ENCODE measurements at places on chromosomes 12 and 14. TPM values are rescaled to one million over a fixed set of nuclear protein-coding genes. Genes with fewer than 3 reads are reported as not detected.

The TAS2R9 gene
- total RNA-seq = not detected

The IAPP gene
- not detected for total RNA-seq

The GPR132 gene
- total RNA-seq = 1.0 TPM

The CCDC60 gene
- not detected for total RNA-seq

The SART3 gene
- total RNA-seq = 24.9 TPM

The KRT77 gene
- total RNA-seq = not detected

The SOAT2 gene
- not detected for total RNA-seq

DNA sequence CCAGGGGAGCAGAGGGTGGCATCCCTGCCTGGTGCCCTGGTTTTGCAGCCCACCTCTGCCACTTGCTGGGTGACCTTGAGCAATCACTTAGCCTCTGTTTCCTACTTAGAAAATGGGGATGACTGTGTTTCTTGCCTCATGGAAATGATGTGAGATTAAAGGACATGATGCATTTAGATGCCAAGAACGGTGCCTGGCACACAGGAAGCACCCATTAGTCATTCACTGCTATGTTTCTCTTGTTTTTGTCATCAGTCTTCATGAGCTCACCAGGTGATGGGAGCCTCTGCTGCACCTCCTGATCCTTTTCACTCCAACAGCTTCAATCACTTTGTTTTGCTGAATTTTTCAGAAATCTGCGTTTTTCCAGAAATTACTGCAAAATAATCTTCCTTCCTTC lies 23.6 kb upstream of the ATF1 start:
- no peaks in the 10 kb centered on the region for H3K4me1 ChIP-seq
- DNase-seq = no peak
- H3K27ac ChIP-seq = no peak overlapping the region
- no peaks in the 10 kb centered on the region for H3K27me3 ChIP-seq
- peaks cover 100% of the 10 kb centered on the region for H3K36me3 ChIP-seq

- no peaks in the 10 kb centered on the region for H3K27me3 ChIP-seq
- peaks cover 12% of the 10 kb centered on the region for H3K36me3 ChIP-seq
- peak overlapping the region; percentile 97 for H3K27ac ChIP-seq
- H3K4me1 ChIP-seq = peaks cover 66% of the 10 kb centered on the region
- peak overlapping the region; percentile 87 for H3K4me3 ChIP-seq
- peak; percentile 78 for DNase-seq
Measured at GRCh38 chr12:93571365-93571924, 1.0 kb upstream of the SOCS2 start.

GRCh38 chr14:101716956-101717662 lies 44.4 kb upstream of the PPP2R5C start:
- no peak overlapping the region for H3K27ac ChIP-seq
- H3K4me1 ChIP-seq = peaks cover 24% of the 10 kb centered on the region
- H3K27me3 ChIP-seq = no peaks in the 10 kb centered on the region
- no peak for DNase-seq
- no peak overlapping the region for H3K4me3 ChIP-seq

- H3K4me1 ChIP-seq = peaks cover 34% of the 10 kb centered on the region
- no peak overlapping the region for H3K27ac ChIP-seq
- peak overlapping the region; percentile 77 for H3K4me3 ChIP-seq
- H3K36me3 ChIP-seq = no peaks in the 10 kb centered on the region
- no peak for DNase-seq
Measured at GRCh38 chr12:94147387-94147990, 888 bp upstream of the PLXNC1 start.

DNA sequence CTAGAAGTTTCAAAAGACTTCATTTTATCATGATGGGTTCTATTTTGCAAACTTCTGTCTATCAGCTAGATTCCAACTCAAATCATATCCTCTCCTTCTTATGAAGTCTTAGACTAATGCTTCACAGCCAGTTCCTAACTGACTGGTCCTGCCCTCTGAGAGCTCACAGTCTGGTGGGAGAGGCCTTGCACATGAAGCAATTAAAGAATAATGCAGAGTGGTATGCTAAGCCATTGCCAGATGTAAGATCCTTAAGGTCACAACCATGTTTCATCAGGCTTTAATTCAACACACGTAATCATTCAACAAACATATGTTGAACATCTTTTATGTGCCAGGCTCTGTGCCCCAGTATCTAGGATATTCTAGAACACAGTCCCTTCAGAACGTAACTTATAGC lies 125.8 kb upstream of the TMPO start:
- H3K27ac ChIP-seq = no peak overlapping the region
- peaks cover 6% of the 10 kb centered on the region for H3K27me3 ChIP-seq
- no peaks in the 10 kb centered on the region for H3K36me3 ChIP-seq
- H3K4me3 ChIP-seq = no peak overlapping the region

- no peaks in the 10 kb centered on the region for H3K36me3 ChIP-seq
- peaks cover 63% of the 10 kb centered on the region for H3K27me3 ChIP-seq
- no peak overlapping the region for H3K27ac ChIP-seq
- DNase-seq = no peak
- H3K4me1 ChIP-seq = no peaks in the 10 kb centered on the region
Measured at GRCh38 chr14:95040708-95041476, 116.4 kb downstream of the DICER1 start.

DNA sequence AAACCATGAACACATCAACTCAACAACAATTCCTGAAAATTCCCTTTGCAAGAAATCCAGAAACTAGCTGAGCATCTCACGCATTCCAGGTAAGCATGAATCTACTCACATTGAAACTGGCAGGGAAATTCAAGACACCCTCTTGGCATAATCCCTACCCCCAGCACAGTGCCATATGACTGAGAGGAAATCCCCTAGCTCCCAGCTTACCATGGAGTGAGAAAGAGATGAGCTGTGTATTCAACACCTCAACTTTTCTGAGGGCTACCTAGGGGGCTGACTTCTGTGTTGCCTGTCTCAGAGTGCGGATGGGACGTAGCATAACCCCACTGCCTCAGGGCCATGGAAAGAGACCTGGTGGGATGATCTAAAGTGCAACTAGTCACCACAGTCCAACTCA lies 37.7 kb upstream of the GPR132 start:
- H3K4me3 ChIP-seq = no peak overlapping the region
- no peaks in the 10 kb centered on the region for H3K36me3 ChIP-seq
- no peak overlapping the region for H3K27ac ChIP-seq

- no peak overlapping the region for H3K27ac ChIP-seq
- peaks cover 32% of the 10 kb centered on the region for H3K27me3 ChIP-seq
- H3K4me3 ChIP-seq = peak overlapping the region; percentile 60
- no peaks in the 10 kb centered on the region for H3K36me3 ChIP-seq
- DNase-seq = peak; percentile 38
- peaks cover 41% of the 10 kb centered on the region for H3K4me1 ChIP-seq
Measured at GRCh38 chr14:105411017-105411941, 8.3 kb upstream of the MTA1 start.

- DNase-seq = no peak
- H3K36me3 ChIP-seq = no peaks in the 10 kb centered on the region
- H3K4me1 ChIP-seq = no peaks in the 10 kb centered on the region
- no peak overlapping the region for H3K27ac ChIP-seq
Measured at GRCh38 chr12:44618946-44619345, 257.2 kb downstream of the NELL2 start.

- no peaks in the 10 kb centered on the region for H3K27me3 ChIP-seq
- H3K36me3 ChIP-seq = no peaks in the 10 kb centered on the region
- H3K4me3 ChIP-seq = no peak overlapping the region
- no peak for DNase-seq
- peaks cover 14% of the 10 kb centered on the region for H3K4me1 ChIP-seq
Measured at GRCh38 chr12:106058256-106059182, 80.2 kb downstream of the NUAK1 start.

DNA sequence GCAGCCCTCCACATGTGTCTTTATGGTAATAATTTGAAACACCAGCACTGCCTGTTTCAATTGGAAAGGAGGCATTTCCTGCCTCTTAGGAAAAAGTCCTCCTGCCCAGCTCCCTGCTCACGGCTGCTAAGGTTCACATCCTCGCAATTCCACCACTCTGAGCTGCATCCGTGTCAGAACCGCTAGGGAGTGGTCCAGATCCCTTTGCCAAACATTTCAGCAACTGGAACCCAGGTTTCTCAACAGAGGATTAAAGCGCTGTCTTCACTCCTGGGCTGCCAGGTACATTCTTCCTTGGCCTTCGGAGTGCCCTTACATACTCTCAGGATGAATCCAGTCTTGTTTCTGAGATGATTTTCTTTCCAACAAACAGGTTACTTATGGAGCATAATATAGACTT lies 23.3 kb downstream of the C14orf132 start:
- H3K27me3 ChIP-seq = peaks cover 88% of the 10 kb centered on the region
- DNase-seq = no peak
- no peak overlapping the region for H3K27ac ChIP-seq
- H3K4me3 ChIP-seq = no peak overlapping the region
- no peaks in the 10 kb centered on the region for H3K36me3 ChIP-seq
- H3K4me1 ChIP-seq = no peaks in the 10 kb centered on the region

DNA sequence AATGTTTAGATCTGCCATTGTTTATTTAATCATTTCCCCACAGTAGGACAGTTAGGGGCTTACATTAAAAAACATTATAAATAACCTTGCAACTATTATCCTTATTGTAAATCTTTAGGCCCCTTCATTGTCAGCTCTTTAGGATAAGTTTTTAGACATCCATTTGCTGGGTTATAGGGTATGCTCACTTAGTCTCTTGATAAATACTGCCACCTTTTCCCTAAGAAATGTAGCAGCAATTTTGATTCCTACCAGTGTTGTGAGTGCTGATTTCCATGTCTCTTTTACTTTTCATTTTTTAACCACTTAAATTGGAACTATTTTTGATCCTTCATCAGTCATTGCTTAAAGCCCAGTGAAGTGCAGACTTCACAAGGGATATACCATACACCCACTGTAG lies 94.4 kb downstream of the AVPR1A start:
- no peak overlapping the region for H3K27ac ChIP-seq
- H3K27me3 ChIP-seq = no peaks in the 10 kb centered on the region
- no peak for DNase-seq
- H3K36me3 ChIP-seq = no peaks in the 10 kb centered on the region
- no peaks in the 10 kb centered on the region for H3K4me1 ChIP-seq
- no peak overlapping the region for H3K4me3 ChIP-seq

DNA sequence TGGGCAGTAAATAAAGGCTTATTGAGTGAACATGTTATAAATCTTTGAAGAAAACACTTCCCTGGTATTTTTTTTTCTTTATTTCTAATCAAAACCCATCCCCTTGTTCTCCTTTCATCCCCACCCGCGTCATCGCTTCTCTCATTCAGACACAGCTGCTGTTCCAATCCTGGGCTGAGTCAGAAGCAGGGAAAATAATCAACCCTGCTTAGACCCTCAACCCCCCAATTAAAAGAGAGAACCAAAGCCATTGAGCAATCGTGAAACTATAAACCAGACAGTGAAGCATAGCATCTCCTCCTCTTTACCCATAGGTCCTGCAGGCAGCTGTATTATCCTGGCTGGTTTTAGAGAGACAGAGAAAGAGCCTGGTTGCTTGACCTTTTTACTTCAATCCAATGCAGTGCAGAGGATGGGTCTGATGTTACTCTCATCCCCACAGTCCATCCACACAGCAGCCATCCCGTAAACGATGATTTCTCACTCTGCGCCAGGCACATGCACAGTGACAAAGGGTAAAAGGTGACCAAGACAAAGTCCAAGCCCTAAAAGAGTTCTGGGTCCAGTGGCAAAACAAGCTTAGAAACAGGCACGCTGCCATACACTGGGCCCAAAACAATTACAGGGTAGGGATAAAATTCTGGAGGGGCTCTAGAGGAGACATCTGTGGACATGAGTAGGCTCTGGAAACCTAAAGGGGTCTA lies 238.3 kb downstream of the GALC start:
- H3K27ac ChIP-seq = no peak overlapping the region
- H3K4me3 ChIP-seq = no peak overlapping the region
- H3K4me1 ChIP-seq = no peaks in the 10 kb centered on the region
- H3K27me3 ChIP-seq = no peaks in the 10 kb centered on the region
- DNase-seq = no peak

- H3K27ac ChIP-seq = no peak overlapping the region
- DNase-seq = no peak
- no peak overlapping the region for H3K4me3 ChIP-seq
- H3K27me3 ChIP-seq = peaks cover 76% of the 10 kb centered on the region
Measured at GRCh38 chr12:107225635-107226034, 132.3 kb upstream of the CRY1 start.

DNA sequence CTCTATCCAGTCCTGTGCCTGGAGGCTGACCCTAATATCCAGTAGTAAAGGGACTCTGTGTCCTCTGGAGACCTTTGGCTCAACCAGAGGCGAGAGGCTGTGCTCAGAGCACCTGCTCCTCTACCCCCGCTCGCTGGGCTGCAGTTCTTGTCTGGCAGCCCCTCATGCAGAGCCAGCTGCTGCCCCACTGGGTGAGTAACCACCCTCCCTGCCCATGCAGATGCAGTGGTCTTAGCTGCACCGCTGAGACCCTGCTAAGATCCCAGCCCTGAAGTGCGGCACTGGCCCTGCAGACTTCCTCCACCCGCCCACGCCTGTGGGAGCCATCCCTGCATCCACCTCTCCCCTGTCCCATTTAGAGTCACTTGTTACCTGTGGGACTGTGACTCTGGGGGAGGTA lies 347.5 kb upstream of the SFSWAP start:
- H3K27me3 ChIP-seq = peaks cover 29% of the 10 kb centered on the region
- no peak overlapping the region for H3K4me3 ChIP-seq
- no peaks in the 10 kb centered on the region for H3K36me3 ChIP-seq
- no peaks in the 10 kb centered on the region for H3K4me1 ChIP-seq
- no peak for DNase-seq

DNA sequence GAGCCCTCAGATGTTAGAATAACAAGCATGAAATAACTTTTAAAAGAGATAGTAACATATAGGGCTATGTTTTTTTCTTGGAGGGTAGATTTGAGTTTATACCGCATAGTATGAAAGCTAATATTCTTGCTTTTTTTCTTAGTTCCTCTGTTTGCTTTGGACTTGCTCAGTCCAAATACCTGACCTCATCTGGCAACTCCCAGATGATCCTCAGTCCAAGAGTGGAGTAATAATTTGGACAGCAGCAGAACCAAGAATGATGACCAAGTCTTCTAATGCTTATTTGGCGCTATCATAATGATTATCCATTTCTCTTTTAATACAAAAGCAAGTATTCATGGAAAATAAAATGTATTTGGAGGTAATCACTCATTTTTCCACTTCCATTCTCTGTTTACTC lies 45.6 kb downstream of the GUCY2C start:
- no peak overlapping the region for H3K4me3 ChIP-seq
- H3K27me3 ChIP-seq = no peaks in the 10 kb centered on the region
- no peaks in the 10 kb centered on the region for H3K4me1 ChIP-seq

DNA sequence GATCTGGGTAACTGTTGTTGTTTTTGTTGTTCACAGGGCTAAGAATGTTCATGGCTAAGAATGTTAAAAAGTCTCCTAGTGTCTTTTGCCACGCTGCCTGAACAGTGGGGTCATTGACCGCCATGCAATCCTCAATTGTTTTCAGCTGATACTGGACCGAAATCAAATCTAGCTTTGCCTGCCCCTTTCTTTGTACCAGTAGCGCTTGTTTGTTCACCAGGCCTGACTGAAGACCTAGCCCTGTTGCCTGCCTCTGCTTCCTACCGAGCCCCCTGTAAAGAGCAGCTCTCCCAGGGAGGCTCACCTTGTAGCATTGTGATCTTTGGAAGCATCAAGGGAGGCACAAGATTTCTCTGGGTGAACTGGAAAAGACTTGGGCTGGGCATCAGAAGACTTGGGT lies 6.7 kb downstream of the PSEN1 start:
- no peak overlapping the region for H3K4me3 ChIP-seq
- H3K27ac ChIP-seq = no peak overlapping the region
- no peaks in the 10 kb centered on the region for H3K27me3 ChIP-seq
- H3K4me1 ChIP-seq = peaks cover 27% of the 10 kb centered on the region
- H3K36me3 ChIP-seq = peaks cover 2% of the 10 kb centered on the region

GRCh38 chr14:90615517-90616060 lies 200.6 kb downstream of the TTC7B start:
- peaks cover 9% of the 10 kb centered on the region for H3K36me3 ChIP-seq
- no peaks in the 10 kb centered on the region for H3K27me3 ChIP-seq
- peaks cover 61% of the 10 kb centered on the region for H3K4me1 ChIP-seq
- DNase-seq = no peak
- H3K4me3 ChIP-seq = peak overlapping the region; percentile 15
- H3K27ac ChIP-seq = peak overlapping the region; percentile 59

All from left ventricle myocardium inferior (tissue), 1 donor.